Esophagus squamous epithelium (tissue), 5 donors: ENCODE measurements at places on chromosomes 13 and 19.

DNA sequence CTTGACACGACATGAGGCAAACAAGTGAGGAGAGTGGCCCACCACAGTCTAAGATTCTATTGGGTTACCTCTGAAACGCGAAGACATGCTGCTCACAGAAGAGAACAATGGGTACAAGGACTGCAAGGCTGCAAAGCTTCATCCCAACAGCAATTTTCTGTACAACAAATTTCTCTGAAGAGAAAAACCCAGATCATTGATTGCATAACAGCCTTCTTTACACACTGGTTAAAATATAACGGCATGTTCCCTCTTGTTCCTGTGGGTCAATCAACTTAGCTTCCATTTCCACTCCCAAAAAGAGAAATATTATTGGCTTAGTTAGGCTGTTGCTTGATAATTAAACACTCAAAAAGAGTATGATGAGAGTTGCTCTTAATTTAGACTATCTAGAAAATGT lies at the start of gene CPB2:
TSS of gene CPB2 (minus strand) at position 166 of the 400 bp plus-strand sequence. CDS start at position 142, 24 bp downstream.
- DNase-seq = no peak

GRCh38 chr13:30366088-30366487 lies 56.2 kb upstream of the UBE2L5 start:
- no peak for DNase-seq

DNA sequence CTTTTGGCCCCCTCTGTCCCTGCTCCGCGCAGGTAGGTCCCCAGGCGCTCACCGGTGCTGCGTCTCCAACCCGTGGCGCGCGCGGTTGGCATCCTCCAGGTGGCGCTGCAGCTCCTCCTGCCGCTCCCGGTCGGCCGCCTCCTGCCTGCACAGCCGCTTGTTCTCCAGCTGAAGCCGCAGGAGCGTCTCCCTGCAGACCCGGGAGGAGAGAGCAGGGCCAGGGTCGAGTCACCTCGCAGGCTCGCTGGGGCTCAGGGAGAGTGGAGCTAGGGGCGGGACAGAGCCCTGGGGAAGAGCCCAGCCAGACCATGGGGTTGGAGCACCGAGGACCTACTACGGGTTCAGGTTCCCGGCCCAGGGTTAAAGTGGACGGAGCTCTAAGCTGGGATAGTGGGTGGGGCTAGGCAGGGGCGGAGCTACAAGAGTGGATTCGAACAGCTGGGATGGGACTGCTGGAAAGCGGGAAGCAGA lies 9.3 kb downstream of the HOOK2 start:
- no peak for DNase-seq

- no peak for DNase-seq
Measured at GRCh38 chr19:54552913-54553310, 20.7 kb upstream of the LILRA2 start.

DNA sequence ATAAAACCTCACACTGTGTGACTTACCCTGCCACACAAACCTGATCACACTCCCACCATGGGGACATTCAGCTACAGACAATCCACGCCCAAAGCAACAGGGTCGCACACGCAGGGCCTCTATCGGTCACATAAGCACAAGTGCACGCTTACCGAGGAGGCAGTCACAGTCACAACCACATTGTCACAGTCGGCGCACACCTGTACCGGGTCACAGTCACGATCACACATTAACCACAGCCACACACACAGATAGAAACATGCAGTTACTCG lies 579 bp downstream of the ZNF566 start:
- no peak for DNase-seq
